ENCODE measurements at places on chromosomes 1 and 21.

- DNase-seq = no peak
Observed at GRCh38 chr21:35034203-35034926, 14.7 kb downstream of the RUNX1 start.

DNA sequence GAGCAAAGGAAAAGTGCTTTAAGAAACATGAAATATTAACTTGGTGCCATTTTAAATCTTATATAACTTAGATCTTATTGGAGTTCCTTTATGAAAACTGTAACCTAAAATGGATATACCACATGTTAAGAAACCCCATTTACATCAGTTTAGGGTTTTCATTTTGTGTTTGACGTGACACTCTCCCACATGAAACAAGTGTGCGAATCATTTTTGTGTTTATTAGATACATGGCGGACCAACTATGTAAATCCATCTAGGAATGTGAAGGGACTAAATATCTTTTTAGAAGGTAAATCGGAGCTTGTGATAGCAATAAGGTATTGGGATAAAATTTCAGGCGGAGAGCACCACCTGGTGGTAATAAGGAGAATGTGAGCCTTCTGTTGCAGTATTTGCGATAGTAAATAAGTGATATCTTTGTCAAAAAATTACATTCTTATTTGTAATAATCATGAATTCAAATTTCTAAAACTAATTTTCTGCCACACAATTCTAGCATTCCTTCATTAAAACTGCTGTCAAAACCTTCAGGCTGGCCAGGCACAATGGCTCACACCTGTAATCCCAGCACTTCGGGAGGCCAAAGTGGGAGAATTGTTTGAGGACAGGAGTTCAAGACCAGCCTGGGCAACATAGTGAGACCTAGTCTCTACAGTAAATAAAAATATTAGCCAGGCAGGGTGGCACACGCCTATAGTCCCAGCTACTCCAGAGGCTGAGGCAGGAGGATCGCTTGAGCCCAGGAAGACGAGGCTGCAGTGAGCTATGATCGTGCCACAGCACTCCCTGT lies 31.3 kb downstream of the SMAP2 start:
- DNase-seq = no peak

DNA sequence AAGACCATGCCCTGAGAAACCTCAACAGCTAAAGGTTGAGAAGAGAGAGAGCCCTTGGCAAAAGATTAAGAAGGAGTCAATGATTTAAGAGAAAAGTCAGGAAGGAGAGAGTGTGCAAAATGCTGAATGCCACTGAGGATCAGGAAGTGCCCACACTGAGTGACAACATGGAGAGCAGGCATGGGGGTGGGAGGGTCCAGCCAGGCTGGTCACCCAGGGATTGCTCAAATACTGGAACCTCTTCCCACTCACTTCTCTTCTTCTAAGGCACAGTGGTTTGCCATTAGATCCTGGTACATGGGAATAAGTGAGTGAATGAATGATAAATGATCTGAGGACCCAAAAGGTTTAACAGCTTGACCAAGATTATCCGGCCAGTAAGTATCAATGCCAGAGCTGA lies 11.1 kb downstream of the PRR9 start:
- DNase-seq = no peak

DNA sequence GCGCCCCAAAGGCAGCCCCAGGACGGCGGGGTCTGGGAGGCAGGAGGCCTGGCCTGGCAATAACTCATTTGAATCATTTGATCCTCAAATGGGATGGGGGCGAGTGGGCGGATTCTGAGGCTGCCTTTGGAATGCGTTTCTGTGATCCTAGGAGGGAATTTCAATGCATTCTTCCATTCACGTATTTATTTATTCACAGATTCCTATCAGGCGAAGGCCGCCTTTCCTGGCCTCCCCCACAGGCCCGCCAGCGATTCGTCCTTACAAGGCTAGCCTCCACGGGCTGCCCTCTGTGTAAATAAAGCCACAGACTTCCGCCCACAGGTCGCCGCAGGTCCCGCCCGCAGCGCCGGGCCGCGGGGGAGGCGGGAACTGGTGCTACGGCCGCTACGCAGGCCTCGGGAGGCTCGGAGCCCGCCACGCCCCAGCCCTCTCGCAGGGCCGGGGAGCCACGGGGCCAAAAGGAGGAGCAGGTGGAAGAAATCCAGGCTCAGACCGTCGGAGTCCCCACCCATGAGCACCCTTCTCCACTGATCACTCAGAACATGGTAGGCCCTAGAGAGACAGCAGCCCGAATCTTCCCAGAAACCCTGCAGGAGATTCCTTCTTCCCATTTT lies 31.3 kb upstream of the JUN start:
- DNase-seq = peak; percentile 17
